Globus pallidus (tissue), 1 donor: ENCODE measurements at places on chromosomes 12 and 14.

- peak; percentile 35 for DNase-seq
These were observed 646.2 kb upstream of the FOXG1 start for GRCh38 chr14:28120391-28120790.

GRCh38 chr12:107393043-107393717, 292.4 kb upstream of the PWP1 start:
- DNase-seq, result no peak

GRCh38 chr12:56723889-56724700, 1.0 kb downstream of the NACA start:
- DNase-seq, result peak; percentile 50

- no peak for DNase-seq
These were observed 50.5 kb downstream of the CRY1 start for GRCh38 chr12:107042801-107043200.

GRCh38 chr12:89783359-89784060, 74.9 kb upstream of the ATP2B1 start:
- DNase-seq, result no peak
